ENCODE measurements at places on chromosomes 2 and 18.

- DNase-seq = no peak
Measured at GRCh38 chr2:239662413-239663120, 261.7 kb upstream of the HDAC4 start.

- no peak for DNase-seq
Measured at GRCh38 chr2:220057916-220058315, 430.5 kb downstream of the SLC4A3 start.

- DNase-seq = no peak
Measured at GRCh38 chr2:192267484-192267883, 72.8 kb upstream of the TMEFF2 start.

- no peak for DNase-seq
Measured at GRCh38 chr18:56903686-56904085, 243.2 kb upstream of the BOD1L2 start.

DNA sequence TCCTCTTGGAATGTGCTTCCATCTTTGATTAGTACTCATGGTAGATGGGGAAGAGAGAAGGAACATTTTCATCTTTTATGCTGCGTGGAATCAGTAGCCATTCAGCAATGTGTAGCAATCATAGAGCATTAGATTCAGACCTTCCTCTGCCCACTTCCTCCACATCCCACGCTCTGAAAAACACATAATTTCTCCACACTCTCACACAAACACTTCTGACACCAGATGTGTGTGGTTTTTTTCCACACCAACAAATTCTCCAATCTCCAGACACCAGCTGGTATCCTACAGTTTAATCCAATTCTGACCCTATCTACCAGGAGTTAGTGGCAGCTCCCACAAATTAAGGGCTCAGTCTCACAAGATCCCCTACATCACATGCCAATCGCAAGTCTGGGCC lies 103.3 kb downstream of the AOX1 start:
- no peak for DNase-seq

GRCh38 chr2:158493458-158493857 lies 36.7 kb downstream of the PKP4 start:
- no peak for DNase-seq

- DNase-seq = no peak
Measured at GRCh38 chr2:112163541-112163981, 25.4 kb downstream of the FBLN7 start.

DNA sequence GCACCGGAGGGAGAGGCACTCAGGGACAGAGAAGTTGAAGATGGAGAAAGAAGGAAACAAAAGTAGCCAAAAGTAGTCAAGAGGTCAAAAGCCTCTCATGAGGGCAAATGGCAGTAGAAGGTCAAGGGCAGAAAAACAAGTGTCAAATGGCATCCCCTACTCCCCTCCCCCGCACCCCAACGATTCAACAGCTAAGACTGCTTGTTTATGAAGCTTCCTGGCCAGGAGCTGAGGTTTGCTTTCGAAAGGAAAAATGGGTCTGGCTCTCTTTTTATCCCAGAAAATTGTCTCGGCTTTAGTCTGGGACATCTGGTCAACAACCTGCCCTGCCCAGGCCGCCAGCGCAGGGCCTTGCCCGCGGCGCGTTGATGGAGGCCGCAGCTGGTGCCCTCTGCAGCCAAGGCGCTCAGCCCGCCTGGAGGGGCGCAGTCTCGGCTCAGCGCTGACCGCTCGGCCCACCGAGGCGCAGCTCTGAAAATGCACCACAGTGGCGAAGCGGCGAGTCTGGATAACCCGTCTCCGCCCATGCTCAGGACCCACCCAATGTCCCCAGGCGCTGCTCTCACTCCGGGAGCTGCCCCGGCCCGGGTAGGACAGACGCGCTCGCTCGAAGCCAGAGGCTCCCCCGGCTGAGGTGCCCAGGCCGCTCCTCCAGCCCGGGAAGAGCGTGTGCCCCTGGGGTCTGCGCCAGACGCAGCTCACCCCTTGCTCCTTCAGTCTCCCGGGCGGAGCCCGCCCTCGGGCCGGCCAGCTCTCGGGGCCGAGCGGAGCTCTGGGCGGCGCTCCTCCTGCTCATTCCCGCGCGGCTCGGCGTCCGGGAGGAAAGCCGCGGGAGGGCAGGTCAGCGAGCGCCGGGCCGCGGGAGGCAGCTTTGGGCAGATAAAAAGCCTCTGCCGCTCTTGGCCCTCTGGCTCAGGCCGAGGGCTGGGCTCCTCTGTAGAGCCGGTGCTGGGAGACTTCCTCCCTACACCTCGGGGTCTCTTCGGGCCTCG lies 1.8 kb upstream of the TBR1 start:
- no peak for DNase-seq

- DNase-seq = no peak
Measured at GRCh38 chr18:57431002-57431382, 4.2 kb upstream of the ONECUT2 start.

DNA sequence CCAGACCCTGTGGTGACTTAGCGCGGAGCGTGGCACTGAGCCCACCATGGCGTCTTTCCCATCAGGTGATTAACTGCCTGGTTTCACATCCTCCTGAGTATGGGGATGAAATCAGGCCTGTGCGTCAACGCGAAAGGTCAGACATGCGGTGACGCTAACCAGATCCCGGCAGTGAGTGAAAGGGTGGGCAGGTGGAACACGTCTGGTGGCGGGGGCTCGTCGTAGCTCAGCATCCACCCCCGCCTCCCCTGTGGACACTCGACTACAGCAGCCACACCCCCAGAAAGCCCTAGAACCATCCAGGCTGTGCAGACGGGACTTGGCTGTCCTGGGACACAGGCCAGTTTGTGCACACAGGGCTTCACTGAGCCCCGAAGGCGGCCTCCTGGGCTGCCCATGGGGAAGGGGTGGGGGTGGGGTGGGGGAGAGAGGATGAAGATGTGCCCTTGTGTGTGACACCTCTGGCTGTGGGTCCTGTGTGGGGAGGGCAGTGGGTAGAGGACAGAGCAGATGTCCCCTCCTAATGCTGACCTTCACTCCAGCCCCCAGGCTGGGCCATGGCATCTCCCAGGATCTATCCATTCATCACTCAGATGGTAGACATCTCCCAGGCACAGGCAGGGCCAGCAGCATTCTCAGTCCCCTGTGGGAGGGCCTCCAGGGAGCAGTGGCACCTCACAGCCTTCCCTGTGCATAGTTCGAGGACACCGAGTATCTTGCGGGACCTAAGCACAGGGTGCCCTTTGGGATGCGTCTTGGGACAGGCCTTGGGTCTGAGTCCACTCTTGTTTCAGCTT lies 27.5 kb downstream of the RAMP1 start:
- no peak for DNase-seq

All from stimulated activated CD4-positive, alpha-beta T cell treated with anti-CD3 and anti-CD28 coated beads, TNF-alpha, amount 100 ng/mL, for 4 hours (primary cell).